ENCODE measurements at places on chromosomes 16 and 17. TPM values are rescaled to one million over a fixed set of nuclear protein-coding genes. Genes with fewer than 3 reads are reported as not detected.

- H3K4me1 ChIP-seq: no peaks in the 10 kb centered on the region
- H3K27ac ChIP-seq: no peak overlapping the region
- H3K27me3 ChIP-seq: no peaks in the 10 kb centered on the region
- DNase-seq: no peak
These were observed 297.8 kb downstream of the MAF start for GRCh38 chr16:79302731-79303130.

GRCh38 chr16:71303938-71304337, 14.7 kb upstream of the CMTR2 start:
- H3K4me1 ChIP-seq: no peaks in the 10 kb centered on the region
- H3K27me3 ChIP-seq: peaks cover 7% of the 10 kb centered on the region
- no peak overlapping the region for H3K4me3 ChIP-seq
- DNase-seq: no peak
- no peaks in the 10 kb centered on the region for H3K36me3 ChIP-seq
- no peak overlapping the region for H3K27ac ChIP-seq

Gene C17orf113
- total RNA-seq: 0.65 TPM

- no peak for DNase-seq
- H3K27me3 ChIP-seq: no peaks in the 10 kb centered on the region
- no peaks in the 10 kb centered on the region for H3K4me1 ChIP-seq
- H3K36me3 ChIP-seq: no peaks in the 10 kb centered on the region
- no peak overlapping the region for H3K27ac ChIP-seq
These were observed 37.2 kb downstream of the MAP2K6 start for GRCh38 chr17:69451416-69452394.

DNA sequence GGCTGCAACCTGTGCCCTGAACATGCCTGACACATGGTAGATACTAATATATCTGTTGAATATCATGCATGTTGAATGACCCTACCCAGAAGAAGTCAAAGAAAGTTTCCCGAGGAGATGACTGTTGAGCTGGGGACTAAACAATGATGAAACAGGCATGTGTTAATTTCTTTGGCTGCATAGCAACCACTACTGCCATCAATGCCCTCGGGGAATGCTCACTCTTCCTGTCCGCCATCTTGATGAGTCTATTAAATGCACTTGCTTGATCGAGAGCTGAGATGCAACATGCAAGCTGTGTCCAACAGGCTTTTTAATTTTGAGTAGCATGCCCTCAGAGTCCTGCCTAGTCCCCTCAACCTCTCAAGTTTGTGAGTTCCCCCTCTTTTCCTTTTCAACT, 31.3 kb downstream of the GRIN2A start:
- no peaks in the 10 kb centered on the region for H3K36me3 ChIP-seq
- H3K4me3 ChIP-seq: no peak overlapping the region
- DNase-seq: no peak
- no peaks in the 10 kb centered on the region for H3K27me3 ChIP-seq
- no peaks in the 10 kb centered on the region for H3K4me1 ChIP-seq
- no peak overlapping the region for H3K27ac ChIP-seq

- H3K36me3 ChIP-seq: peaks cover 13% of the 10 kb centered on the region
- no peak for DNase-seq
- peaks cover 29% of the 10 kb centered on the region for H3K4me1 ChIP-seq
- no peak overlapping the region for H3K4me3 ChIP-seq
- H3K27ac ChIP-seq: no peak overlapping the region
These were observed 18.2 kb downstream of the ASPSCR1 start for GRCh38 chr17:81995463-81996231.

GRCh38 chr17:6028294-6028693, 41.9 kb upstream of the WSCD1 start:
- H3K27me3 ChIP-seq: peaks cover 25% of the 10 kb centered on the region
- H3K36me3 ChIP-seq: no peaks in the 10 kb centered on the region
- no peaks in the 10 kb centered on the region for H3K4me1 ChIP-seq
- no peak overlapping the region for H3K4me3 ChIP-seq
- H3K27ac ChIP-seq: no peak overlapping the region

DNA sequence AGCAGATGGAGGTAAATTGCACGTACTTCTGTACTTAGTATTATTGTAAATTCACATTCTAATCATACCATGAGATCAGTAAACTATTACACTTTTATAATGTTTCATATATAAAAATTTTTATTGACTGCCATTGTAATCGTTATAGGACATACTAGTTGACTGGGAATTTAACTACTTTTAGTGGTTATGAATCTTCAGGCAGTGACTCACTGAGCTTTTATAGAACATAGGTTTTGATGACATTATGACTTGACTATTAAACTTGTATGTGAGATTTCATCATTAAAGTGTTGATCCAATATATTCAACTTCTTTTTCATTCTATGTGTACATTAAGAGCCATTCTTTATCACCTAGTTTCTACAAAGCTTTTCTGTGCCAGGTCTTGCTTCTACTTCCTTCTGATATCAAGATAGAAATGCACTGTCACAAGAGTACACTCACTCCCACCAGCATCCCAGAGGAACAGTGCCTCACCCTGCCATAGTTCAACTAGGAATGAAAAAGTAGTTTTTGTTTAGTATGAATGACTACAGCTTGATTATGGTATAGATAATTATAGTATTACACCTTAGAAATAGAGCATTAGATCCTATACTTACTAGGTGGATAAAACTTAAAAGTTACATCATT, 142.4 kb upstream of the RBL2 start:
- DNase-seq: no peak
- H3K36me3 ChIP-seq: peaks cover 96% of the 10 kb centered on the region
- H3K4me3 ChIP-seq: no peak overlapping the region

Gene SMPD3
- 31.2 TPM for total RNA-seq

- no peaks in the 10 kb centered on the region for H3K36me3 ChIP-seq
- DNase-seq: no peak
- H3K4me1 ChIP-seq: peaks cover 3% of the 10 kb centered on the region
These were observed 9.2 kb upstream of the TLCD3B start for GRCh38 chr16:30040221-30040620.

DNA sequence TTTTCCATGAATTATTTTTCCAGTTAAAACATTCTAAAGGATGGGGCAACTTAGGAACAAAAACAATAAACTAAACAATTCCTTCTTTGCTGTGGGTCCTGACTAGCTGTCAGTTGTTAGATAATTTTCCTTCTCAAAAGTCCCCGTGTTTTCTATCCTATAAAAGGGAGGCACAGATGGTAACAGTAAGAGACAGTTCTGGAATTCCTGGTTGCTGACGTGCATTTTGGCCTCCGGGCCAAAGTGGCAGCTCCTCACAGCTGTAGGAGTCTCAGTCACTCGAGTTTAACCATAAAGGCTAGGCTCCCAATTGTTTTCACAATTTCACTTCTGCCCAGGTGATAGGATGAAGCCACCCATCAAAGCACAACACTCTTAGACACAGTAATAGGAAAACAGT, 77.0 kb upstream of the ZNF423 start:
- no peak for DNase-seq
- H3K27me3 ChIP-seq: peaks cover 6% of the 10 kb centered on the region
- no peak overlapping the region for H3K27ac ChIP-seq
- no peaks in the 10 kb centered on the region for H3K4me1 ChIP-seq
- H3K4me3 ChIP-seq: no peak overlapping the region

Gene TP53TG3F
- total RNA-seq: not detected

DNA sequence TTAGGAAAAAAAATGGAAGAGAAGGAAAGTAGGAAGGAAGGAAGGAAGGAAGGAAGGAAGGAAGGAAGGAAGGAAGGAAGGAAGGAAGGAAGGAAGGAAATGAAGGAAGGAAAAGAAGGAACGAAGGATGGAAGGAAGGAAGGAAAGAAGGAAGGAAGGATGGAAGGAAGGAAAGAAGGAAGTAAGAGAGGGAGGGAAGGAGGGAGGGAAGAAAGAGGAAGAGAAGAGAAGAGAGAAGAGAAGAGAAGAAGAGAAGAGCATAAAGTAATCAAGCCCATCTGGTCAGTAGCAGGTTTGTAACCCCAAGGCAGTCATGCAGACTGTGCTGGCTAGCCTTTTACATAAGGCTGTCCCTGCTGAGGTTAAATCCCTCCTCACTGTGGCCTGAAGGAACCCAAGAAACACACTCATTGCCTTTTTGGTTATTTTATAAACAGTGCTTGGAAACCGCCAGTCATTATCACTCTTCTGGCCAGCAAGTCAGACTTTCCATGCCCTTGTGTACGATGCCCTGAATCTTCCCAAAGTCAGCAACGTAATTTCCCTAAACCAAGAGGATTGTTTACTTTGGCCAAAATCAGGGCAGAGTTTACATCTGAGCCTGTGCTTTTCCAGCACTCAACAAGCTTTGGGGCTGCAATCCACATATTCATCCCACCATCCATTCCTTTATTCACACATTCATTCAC, 409.6 kb upstream of the MAF start:
- no peak overlapping the region for H3K4me3 ChIP-seq
- H3K36me3 ChIP-seq: no peaks in the 10 kb centered on the region
- no peak overlapping the region for H3K27ac ChIP-seq
- H3K4me1 ChIP-seq: peaks cover 7% of the 10 kb centered on the region

GRCh38 chr16:49594685-49595498, 221.3 kb downstream of the C16orf78 start:
- no peaks in the 10 kb centered on the region for H3K27me3 ChIP-seq
- H3K4me1 ChIP-seq: peaks cover 9% of the 10 kb centered on the region
- H3K4me3 ChIP-seq: no peak overlapping the region
- no peaks in the 10 kb centered on the region for H3K36me3 ChIP-seq

Gene NRN1L
- not detected for total RNA-seq

- no peak overlapping the region for H3K27ac ChIP-seq
- no peak overlapping the region for H3K4me3 ChIP-seq
- peaks cover 39% of the 10 kb centered on the region for H3K27me3 ChIP-seq
- no peaks in the 10 kb centered on the region for H3K4me1 ChIP-seq
These were observed 475.9 kb upstream of the CCL2 start for GRCh38 chr17:33779234-33779591.

DNA sequence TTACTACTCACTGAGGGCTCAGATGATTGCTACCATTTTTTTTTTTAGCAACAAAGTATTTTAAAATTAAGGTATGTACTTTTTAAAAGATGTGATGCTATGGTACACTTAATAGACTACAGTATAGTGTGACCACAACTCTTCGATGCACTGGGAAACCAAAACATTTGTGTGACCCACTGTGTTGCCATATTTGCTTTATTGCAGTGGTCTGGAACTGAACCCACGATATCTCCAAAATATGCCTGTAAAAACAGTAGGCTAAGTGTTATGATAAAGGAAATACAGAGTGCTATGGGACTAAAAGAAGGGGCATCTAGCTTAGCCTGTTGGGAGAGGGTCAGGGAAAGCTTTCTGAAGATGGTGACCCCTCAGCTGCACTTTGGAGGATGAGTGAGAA, 41.6 kb upstream of the HNF1B start:
- DNase-seq: no peak
- H3K27me3 ChIP-seq: peaks cover 33% of the 10 kb centered on the region
- H3K4me1 ChIP-seq: no peaks in the 10 kb centered on the region
- no peak overlapping the region for H3K27ac ChIP-seq
- no peaks in the 10 kb centered on the region for H3K36me3 ChIP-seq

Gene HAP1
- total RNA-seq: 1.0 TPM

DNA sequence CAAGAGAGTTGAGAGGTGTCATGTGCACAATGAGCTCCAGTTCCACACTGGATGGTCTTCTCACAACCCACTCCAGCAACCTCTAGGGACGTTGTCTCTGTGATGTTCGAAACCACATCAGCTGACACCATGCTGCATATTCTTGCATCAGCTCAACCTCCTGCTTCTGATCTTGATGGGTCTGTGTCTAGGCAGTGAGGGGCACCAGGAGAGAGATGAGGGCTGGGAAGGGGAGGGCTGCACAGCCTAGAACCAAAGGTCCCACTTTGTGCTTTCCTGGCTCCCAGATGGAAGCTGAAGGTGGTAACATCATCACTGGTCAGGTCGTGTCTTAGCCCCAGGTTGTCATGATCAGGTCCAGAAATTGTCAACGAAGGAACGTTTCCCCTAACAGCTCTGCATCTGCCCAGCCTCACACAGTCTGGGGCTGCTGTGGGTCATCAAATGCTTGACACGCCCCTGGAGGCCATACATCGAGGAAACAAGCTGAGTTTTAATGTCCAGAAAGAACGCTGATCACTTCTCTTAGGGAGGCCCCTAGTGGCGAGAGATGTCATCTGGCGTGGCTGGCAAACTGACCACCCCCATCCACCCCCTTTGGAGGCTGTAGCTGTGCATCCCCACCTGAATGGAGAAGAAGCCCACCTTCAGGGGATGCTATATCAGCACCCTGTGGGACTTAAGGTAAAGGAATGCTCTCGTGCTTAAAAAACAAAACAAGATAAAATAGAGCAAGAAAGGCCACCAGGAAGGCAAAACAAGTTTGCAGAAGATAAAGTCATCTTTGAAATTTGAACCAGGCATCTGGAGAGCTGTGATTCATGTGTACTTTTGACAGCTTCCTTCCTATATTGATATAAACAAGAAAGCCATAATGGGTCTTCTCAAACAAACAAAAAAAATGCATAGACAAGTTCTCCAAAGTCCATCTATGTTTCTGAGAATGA, 58.3 kb downstream of the WIPI1 start:
- H3K4me1 ChIP-seq: peaks cover 17% of the 10 kb centered on the region
- H3K36me3 ChIP-seq: no peaks in the 10 kb centered on the region
- peak overlapping the region; percentile 44 for H3K27ac ChIP-seq
- no peak overlapping the region for H3K4me3 ChIP-seq
- no peak for DNase-seq

DNA sequence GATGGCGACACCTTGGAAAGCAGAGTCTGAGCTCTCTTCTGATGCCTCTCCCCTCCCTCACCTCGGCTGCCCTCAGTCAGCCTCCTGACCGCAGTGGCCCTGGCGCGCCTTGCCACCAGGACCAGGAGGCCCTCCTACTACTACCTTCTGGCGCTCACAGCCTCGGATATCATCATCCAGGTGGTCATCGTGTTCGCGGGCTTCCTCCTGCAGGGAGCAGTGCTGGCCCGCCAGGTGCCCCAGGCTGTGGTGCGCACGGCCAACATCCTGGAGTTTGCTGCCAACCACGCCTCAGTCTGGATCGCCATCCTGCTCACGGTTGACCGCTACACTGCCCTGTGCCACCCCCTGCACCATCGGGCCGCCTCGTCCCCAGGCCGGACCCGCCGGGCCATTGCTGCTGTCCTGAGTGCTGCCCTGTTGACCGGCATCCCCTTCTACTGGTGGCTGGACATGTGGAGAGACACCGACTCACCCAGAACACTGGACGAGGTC, 4.4 kb downstream of the GPR142 start:
- H3K4me3 ChIP-seq: no peak overlapping the region
- peaks cover 5% of the 10 kb centered on the region for H3K4me1 ChIP-seq
- H3K27me3 ChIP-seq: peaks cover 24% of the 10 kb centered on the region
- no peak overlapping the region for H3K27ac ChIP-seq

DNA sequence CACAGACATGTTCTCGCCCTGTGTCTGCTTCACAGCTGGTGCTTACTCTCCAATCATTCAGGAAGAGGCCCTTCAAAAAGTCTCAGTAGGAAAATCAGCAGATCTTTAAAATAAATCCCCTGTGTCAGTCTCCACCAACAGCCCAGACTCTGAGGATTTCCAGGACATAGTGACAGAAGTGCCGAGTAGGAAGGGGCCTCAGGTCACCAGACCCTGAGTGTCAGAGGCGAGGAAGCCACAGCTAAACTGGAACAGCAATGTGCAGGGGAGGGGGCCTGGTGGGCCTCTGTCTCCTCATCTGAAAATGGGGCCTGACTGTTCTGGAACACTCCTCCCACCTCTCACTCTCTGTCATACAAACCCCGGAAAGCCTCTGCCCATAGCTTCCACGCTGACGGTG, 6.3 kb downstream of the CACNG4 start:
- H3K27me3 ChIP-seq: peaks cover 89% of the 10 kb centered on the region
- no peak overlapping the region for H3K27ac ChIP-seq
- no peak overlapping the region for H3K4me3 ChIP-seq
- H3K36me3 ChIP-seq: no peaks in the 10 kb centered on the region
- H3K4me1 ChIP-seq: peaks cover 11% of the 10 kb centered on the region
- DNase-seq: no peak

- no peaks in the 10 kb centered on the region for H3K27me3 ChIP-seq
- no peak for DNase-seq
- no peak overlapping the region for H3K4me3 ChIP-seq
- H3K27ac ChIP-seq: no peak overlapping the region
- H3K36me3 ChIP-seq: peaks cover 95% of the 10 kb centered on the region
- peaks cover 5% of the 10 kb centered on the region for H3K4me1 ChIP-seq
These were observed 8.7 kb downstream of the USP36 start for GRCh38 chr17:78831688-78832540.

Gene PERCC1
- not detected for total RNA-seq

All from suprapubic skin (tissue), 4 donors.